ENCODE measurements at places on chromosomes 1 and 21. TPM values are rescaled to one million over a fixed set of nuclear protein-coding genes. Genes with fewer than 3 reads are reported as not detected.

PADI6 gene
- not detected for total RNA-seq

POU3F1 gene
- total RNA-seq = under 0.01 TPM

UBE2J2 gene
- 34.9 TPM for total RNA-seq

TNFRSF4 gene
- total RNA-seq = 1.5 TPM

FAM131C gene
- not detected for total RNA-seq

CD164L2 gene
- total RNA-seq = not detected

F13B gene
- under 0.01 TPM for total RNA-seq

CHRNB2 gene
- total RNA-seq = not detected

CHIT1 gene
- total RNA-seq = not detected

RAB42 gene
- 3.2 TPM for total RNA-seq

Measured in lung microvascular endothelial cell (primary cell).